ENCODE measurements at places on chromosomes 3 and 15. TPM values are rescaled to one million over a fixed set of nuclear protein-coding genes. Genes with fewer than 3 reads are reported as not detected.

The CCDC32 gene
- 42.8 TPM for total RNA-seq

The TRH gene
- total RNA-seq: not detected

The SLC6A20 gene
- not detected for total RNA-seq

The EHHADH gene
- 7.8 TPM for total RNA-seq

The SLC9C1 gene
- total RNA-seq: not detected

The PSTPIP1 gene
- total RNA-seq: 14.0 TPM

The SUSD5 gene
- total RNA-seq: 1.4 TPM

The FRMD4B gene
- 18.0 TPM for total RNA-seq

Data from adrenal gland (tissue), 19 donors.